ENCODE measurements at places on chromosomes 4 and X.

DNA sequence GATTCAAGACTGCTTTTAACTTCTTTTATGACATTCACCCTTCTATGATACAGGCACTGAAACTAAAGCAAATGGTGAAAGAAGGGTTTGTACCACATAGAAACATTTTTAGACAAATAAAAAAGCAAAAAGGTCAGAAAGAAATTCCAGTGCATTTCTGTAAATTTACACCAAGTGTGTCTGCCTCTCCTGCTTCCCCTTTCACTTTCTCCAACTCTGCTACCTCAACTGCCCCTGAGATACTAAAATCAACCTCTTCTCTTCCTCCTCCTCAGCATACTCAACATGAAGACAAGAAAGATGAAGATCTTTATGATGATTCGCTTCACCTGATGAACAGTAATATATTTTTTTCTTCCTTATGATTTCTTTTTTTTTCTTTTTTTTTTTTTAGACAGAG, 187.9 kb downstream of the LRBA start:
- no peak for DNase-seq

DNA sequence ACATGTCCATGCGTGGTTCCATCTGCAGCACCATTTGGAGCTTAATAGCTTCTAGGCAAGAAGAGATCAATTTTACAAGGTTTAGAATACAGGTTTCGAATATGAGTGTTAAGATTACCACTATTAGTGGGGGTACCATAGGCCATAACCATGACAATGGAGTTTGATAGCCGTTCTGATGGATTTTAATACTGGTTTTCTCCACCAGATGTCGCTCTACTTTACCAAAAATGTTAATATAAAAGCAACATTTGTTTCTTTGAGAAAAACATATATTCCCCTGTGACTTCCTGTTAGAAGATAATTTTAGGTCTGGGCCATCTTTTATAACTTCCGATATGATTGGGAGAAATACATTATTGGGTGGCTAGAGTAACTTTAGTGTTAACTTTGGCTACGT, 499.7 kb upstream of the POU3F4 start:
- DNase-seq: no peak

- no peak for DNase-seq
Observed at GRCh38 chrX:56314334-56314733, 82.2 kb downstream of the KLF8 start.

- peak; percentile 78 for DNase-seq
Observed at GRCh38 chrX:65601530-65602220, 65.8 kb upstream of the MSN start.

DNA sequence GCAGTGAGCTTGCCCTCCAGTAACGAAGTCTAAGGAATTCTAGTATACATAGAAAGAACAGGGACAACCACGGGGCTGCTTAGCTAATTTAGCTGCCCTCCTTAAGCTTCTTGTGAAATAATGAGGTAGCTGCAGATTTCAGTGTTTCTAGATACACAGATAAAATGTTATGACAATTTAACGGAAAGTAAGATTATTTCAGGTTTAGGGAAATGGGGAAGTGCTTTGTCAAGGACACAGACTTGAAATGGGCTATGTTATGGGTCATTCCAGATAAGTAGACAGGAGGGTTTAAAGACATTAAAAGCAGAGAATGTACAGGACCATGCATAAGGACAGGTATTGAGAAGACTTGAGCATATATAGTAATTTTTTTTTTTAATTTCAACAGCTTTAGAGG, 34.2 kb upstream of the ZNF518B start:
- DNase-seq: no peak
